T-cell (primary cell): ENCODE measurements at places on chromosomes 13 and 19.

GRCh38 chr13:110438211-110438610 lies 123.3 kb downstream of the RAB20 start:
- H3K4me3 ChIP-seq, result no peak overlapping the region
- H3K27ac ChIP-seq, result no peak overlapping the region
- no peak for DNase-seq
- H3K36me3 ChIP-seq, result no peaks in the 10 kb centered on the region
- peaks cover 4% of the 10 kb centered on the region for H3K27me3 ChIP-seq

DNA sequence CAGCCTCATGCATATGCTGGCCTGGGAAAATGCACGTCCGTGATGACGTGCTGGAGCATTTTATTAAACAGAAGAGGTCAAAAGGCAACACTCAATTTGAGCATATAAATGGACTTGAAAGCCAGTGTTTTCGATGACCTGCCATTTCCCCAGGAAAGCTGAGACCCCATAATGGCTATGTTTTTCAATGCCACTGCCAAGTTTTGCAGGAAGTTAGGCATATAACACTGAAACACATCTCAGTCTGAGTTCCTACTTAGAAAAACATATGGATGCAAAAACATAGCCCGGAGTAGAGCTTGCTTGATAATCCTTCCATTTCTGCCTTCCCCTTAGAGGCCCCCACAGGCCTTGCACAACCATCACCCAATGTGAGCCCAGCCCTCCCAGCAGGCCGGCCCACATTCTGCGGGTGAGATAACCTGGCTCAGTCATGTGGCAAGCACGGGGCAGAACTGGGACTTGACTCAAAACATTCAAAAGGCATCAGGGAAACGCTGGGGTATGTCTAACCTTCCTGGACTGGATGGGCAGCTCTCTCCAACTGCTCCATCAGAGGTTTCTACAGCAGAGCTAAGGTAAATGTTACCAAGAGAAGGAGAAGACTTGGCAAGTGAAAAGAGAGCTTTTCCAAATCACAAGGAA lies 24.9 kb downstream of the EPS15L1 start:
- H3K36me3 ChIP-seq, result no peaks in the 10 kb centered on the region
- peak; percentile 25 for DNase-seq
- no peak overlapping the region for H3K4me3 ChIP-seq
- H3K27me3 ChIP-seq, result no peaks in the 10 kb centered on the region
- peak overlapping the region; percentile 35 for H3K27ac ChIP-seq
- H3K4me1 ChIP-seq, result no peaks in the 10 kb centered on the region

DNA sequence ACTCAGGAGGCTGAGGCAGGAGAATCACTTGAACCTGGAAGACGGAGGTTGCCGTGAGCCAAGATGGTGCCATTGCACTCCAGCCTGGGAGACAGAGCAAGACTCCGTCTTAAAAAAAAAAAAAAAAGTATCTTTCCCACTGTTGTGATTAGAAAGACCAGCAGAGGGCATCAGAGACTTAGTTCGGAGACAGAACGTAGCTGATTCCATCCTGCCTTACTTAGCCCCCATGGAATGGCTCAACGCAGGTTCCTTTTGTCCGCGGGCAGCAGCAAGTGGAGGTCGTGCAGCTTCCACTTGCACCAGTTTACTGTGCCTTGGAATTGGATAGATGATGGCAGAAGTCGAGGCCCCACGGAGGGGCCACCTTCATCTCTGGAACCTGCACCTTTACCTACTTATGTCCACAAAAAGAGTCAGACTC lies 8.1 kb downstream of the TIMM29 start:
- no peak overlapping the region for H3K4me3 ChIP-seq
- H3K27me3 ChIP-seq, result no peaks in the 10 kb centered on the region
- H3K36me3 ChIP-seq, result peaks cover 10% of the 10 kb centered on the region
- no peak overlapping the region for H3K27ac ChIP-seq

- no peaks in the 10 kb centered on the region for H3K27me3 ChIP-seq
- H3K27ac ChIP-seq, result no peak overlapping the region
- peaks cover 87% of the 10 kb centered on the region for H3K4me1 ChIP-seq
These were observed 40.8 kb downstream of the BRD4 start for GRCh38 chr19:15291548-15292021.

DNA sequence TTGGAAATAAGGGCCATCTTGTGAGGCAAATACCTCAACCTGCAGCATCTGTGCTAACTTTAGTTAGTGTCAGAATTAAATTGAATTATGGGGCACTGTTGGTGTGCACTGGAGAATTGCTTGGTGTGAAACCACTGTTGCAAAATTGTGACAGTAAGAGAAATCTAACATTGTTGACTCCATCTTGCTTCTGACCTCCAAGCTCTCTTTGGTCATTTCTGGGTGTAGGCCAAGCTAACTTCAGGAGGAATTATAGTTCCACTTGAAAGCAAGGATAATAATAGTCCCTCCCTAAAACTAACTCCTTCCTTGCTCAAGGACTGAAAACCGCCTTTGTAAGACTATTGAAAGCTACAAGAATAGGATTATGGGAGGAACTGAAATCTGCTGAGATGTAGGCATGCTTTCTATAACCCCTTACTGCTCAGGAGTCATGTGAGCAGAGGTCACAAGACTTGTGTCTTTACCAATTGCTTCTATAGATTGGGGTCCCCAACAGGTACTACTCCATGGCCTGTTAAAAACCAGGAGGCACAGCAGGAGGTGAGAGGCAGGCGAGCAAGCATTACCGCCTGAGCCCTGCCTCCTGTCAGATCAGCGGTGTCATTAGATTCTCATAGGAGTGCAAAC lies 24.9 kb upstream of the GAS6 start:
- no peaks in the 10 kb centered on the region for H3K36me3 ChIP-seq
- no peak for DNase-seq
- H3K4me3 ChIP-seq, result no peak overlapping the region
- H3K4me1 ChIP-seq, result no peaks in the 10 kb centered on the region
- H3K27ac ChIP-seq, result no peak overlapping the region

- no peaks in the 10 kb centered on the region for H3K36me3 ChIP-seq
- DNase-seq, result peak; percentile 1
- no peaks in the 10 kb centered on the region for H3K27me3 ChIP-seq
These were observed 693 bp downstream of the RFXAP start for GRCh38 chr13:36819739-36820090.

- H3K27ac ChIP-seq, result no peak overlapping the region
- DNase-seq, result no peak
- H3K27me3 ChIP-seq, result no peaks in the 10 kb centered on the region
- H3K36me3 ChIP-seq, result peaks cover 22% of the 10 kb centered on the region
These were observed 7.3 kb downstream of the RPS16 start for GRCh38 chr19:39428283-39429112.

DNA sequence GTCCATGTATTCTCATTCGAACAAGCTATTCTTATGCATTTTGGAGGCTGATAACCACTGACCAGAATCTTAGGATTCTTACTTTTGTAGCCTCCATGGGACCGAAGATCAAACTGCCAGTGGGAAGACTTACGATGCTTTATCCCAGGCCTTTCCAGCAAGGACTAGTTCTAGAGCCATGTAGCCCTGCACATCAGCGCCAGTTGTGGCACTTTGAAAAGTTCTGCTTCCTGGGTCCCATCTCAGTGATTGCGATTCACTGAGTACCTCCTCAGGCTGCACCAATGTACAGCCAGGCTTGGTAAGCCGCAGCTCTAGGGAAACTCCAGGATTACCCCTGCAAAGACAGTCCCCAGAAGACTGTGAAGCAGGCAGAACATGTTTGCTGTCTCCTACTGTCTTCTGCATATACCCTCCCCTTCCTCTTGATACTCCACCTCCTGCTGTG lies 18.9 kb upstream of the ENOX1 start:
- no peaks in the 10 kb centered on the region for H3K4me1 ChIP-seq
- peaks cover 2% of the 10 kb centered on the region for H3K27me3 ChIP-seq
- no peak for DNase-seq

DNA sequence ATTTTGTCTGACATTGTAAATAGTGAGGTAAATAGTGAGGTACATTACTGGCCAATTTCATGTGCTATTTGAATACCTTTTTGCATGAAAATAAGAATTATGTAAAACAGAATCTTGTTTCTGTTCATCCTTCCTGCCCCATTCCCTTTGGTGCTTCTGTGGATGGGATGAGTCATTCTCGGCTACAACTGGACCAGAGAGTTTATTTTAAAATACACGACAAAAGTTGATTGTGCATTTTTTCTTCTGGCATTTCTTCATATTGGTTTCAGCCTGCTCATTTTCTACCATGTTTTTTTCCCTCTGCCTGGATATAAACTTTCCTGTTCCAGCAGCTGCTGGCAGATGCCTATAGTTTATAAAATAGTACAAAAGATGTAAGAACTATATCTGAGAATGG lies 107.5 kb downstream of the CYSLTR2 start:
- no peaks in the 10 kb centered on the region for H3K4me1 ChIP-seq
- H3K27ac ChIP-seq, result no peak overlapping the region
- DNase-seq, result no peak

DNA sequence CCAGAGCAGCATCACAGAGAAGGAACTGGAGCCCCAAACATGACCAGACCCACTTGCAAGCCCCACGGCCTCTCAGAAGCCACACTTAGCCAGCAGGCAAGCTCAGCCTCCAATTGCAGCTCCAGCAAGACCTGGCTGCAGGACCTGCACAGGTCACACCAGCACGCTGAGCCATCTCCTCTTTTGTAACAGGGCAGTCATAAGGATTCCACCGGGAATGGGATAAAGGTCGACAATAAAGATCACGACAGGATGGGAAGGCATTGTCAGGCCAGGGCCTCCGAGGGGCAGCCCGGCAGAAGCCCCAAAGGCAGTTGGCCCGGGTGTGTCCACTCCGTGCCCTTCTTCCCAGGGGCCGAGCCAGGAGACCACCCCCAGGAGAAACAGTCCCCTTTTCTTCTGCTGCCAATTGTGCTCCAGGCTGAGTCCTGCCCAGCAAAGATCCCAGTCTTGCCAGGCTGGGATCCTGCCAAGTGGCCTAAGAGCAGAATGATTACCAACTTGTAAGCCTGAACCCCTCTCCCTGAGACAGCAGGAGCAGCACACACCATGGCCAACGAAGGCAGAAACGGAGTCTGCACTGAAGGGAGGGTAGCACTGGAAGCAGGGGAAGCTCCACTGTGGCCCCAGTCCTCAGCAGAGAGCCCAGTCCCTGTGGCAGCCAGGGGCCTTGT lies 12.5 kb downstream of the PEPD start:
- no peak for DNase-seq
- no peak overlapping the region for H3K27ac ChIP-seq
- H3K27me3 ChIP-seq, result no peaks in the 10 kb centered on the region

GRCh38 chr19:3397266-3398022 lies 31.1 kb downstream of the NFIC start:
- H3K4me3 ChIP-seq, result no peak overlapping the region
- no peaks in the 10 kb centered on the region for H3K27me3 ChIP-seq
- no peak for DNase-seq

GRCh38 chr13:45149964-45150363 lies 29.7 kb downstream of the GTF2F2 start:
- no peaks in the 10 kb centered on the region for H3K36me3 ChIP-seq
- no peaks in the 10 kb centered on the region for H3K27me3 ChIP-seq
- no peak for DNase-seq
- H3K4me1 ChIP-seq, result no peaks in the 10 kb centered on the region
- no peak overlapping the region for H3K27ac ChIP-seq
- no peak overlapping the region for H3K4me3 ChIP-seq

DNA sequence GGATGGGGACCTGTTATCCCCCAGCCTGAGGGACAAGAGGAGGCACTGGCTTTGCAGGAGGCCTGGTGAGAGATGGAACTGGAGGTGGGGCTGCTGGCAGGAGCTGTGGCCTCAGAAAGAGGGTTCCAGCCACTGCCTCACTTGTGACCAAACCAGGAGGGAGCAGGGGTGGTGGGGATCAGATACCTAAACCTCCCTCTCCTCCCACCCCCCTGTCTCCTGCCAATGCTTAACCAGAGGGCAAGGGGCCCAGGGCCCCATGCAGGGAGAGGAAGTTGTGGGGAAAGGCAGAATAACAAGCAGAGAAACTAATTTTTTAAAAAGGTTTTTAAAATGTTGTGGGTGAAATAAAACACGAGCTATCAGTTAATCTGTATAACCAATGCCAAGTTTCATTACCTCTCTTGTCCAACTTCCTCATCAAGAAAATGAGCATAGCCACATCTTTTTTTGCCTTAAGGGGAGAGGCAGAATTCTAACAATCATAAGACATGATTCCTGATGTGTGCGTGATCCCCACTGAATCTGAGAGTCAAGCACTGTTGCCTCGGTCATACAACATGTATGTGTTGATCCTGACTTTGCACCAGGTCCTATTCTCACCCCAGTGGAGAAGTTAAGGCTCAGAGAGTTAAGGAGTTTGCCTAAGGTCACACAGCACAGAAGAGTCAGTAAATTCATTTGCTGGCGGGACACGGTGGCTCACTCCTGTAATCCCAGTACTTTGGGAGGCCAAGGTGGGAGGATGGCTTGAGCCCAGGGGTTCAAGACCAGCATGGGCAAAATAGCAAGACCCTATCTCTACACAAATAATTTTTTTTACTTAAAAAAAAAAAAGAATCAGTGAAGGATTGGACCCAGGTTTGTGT lies 12.9 kb downstream of the FXYD5 start:
- peak; percentile 29 for DNase-seq
- H3K4me1 ChIP-seq, result peaks cover 13% of the 10 kb centered on the region
- H3K27me3 ChIP-seq, result no peaks in the 10 kb centered on the region
- H3K4me3 ChIP-seq, result no peak overlapping the region

DNA sequence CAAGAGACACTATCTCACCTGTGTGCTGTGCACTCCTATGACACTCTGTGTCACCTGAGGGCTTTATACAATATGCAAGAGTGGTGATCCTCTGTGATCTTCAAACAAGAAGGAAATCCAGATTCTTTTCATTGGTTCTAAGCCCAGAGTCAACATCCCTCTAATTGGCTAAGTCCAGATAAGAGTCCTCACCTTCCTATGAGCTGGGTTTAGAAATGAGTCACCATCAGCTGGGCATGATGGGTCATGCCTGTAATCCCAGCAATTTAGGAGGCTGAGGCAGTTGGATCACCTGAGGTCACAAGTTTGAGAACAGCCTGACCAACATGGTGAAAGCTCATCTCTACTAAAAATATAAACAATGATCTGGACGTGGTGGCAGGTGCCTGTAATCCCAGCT lies 144.4 kb downstream of the ZNF675 start:
- H3K27ac ChIP-seq, result no peak overlapping the region
- no peaks in the 10 kb centered on the region for H3K4me1 ChIP-seq
- DNase-seq, result no peak
- no peak overlapping the region for H3K4me3 ChIP-seq

DNA sequence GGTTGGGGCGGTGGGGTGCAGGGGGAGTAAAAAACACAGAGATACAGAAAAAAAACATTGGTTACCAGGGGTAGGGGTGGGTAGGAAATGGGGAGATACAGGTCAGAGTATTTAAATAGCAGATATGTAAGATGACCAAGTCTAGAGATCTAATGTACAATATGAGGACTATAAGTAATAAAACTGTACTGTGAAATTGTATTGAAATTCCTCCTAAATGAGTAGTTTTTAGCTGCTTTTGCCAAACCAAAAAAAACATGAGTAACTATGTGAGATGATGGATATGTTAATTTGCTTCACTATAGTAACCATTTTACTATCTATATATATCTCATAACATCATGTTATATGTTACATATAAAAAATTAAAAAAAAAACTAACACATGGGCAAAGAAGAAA lies 29.6 kb downstream of the VWA8 start:
- H3K4me1 ChIP-seq, result no peaks in the 10 kb centered on the region
- no peak for DNase-seq
- H3K27ac ChIP-seq, result no peak overlapping the region

GRCh38 chr19:42245231-42245630 lies 2.8 kb upstream of the GSK3A start:
- no peak for DNase-seq
- H3K4me3 ChIP-seq, result no peak overlapping the region
- H3K4me1 ChIP-seq, result peaks cover 43% of the 10 kb centered on the region
- peak overlapping the region; percentile 85 for H3K27ac ChIP-seq
- H3K36me3 ChIP-seq, result no peaks in the 10 kb centered on the region
